GM13977 (cell line): ENCODE measurements at places on chromosomes 2 and 18.

GRCh38 chr2:232666051-232666805 is 30.9 kb upstream of the GIGYF2 start:
- DNase-seq: no peak

DNA sequence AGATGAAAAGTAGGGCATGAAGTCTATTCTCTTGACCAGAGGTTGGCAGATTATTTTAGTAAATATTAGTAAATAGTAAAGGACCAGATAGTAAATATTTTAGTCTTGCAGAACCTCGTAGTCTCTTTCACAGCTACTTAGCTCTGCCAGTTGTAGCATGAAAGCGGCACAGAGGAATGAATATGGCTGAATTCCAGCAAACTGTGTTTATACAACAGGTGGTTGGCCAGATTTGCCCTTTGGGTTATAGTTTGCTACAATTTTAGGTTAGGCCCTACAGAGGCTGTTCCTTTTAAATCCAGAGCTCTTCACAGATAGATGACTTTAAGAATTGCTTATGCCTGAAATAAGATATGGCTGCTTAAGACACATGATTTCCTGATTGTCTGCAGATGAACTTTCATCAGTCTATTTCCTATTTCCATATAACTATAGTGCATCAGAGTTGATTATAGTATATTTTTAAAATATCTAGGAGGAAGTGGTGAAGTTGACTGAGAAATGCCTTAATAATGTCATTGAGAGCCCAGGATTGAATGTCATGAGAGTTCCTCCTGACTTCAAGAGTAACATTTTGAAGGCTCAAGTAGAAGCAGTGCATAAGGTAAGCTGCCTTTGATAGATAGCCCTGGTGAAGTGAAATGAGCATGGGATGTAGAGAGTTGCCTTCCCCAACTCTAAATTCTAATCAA is 80.5 kb downstream of the TMEM185B start:
- DNase-seq: no peak

GRCh38 chr2:84700006-84700405 is 180.9 kb downstream of the TRABD2A start:
- no peak for DNase-seq

DNA sequence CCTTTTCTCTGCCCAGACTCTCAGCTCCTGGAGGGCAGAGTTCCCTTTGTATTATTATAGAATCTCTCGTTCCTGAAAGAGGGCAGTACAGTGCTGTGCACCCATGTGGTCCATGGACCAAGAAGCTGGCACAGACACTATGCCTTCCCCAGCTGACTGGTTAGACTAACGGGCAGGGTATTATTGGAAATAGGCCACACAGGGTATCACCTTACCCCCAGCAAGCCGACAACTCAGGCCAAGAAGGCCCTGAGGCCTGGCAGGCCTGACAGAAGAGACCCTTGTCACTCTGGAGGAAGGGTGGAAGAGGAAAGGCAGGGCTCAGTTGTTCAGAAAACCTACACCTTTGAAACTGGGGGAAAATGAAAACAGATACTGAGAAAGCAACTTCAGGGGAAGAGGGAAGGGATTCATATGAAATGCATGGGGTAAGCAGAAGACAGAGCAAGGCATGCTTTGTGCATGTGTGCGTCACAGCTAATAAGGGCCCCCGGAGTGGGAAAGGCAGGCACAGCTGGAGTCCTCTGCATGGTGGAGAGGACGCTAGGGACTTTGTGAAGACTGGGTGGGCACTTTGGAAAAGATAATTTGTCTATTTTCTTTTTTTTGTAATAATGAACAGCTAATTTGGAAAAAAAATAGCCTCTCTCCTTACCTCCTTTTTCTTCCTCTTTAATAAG is 476.8 kb upstream of the CELF4 start:
- DNase-seq: no peak

DNA sequence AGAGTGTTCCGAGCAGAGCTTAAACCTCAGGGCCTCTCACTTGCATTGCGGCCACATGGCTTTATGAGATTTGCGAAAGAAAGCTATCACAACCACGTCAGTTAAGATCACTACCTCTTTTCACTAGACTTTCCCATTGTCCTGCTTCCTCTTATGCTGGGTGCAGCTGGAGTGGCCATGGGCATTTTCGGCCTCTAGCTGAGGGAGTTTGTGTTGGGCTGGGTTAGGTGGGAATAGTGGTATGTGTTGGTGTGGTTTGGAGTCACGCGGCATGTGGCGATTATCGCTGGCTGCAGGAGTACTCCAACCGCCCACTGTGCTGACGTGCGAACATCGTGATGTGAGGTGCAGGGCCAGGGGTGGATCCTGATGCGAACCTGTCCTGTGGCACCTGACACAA is 27.1 kb downstream of the RALB start:
- no peak for DNase-seq

DNA sequence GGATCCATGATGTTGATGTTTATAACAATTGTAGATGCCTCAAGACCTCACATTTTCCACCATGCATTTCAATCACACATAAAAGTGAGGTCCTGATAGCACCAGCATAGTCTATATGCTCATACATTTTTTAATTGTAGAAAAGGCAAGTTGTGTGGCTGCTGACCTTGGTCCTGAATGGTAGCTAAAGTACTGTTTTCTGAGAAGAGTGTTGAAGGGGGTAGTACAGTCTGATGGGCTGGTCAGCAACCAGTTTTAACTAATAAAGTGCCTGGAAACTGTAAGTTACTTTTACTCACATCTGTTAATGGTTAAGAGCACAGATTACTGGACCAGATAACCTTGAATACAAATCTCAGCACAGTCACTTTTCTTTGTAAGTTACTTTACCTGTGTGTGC is 15.9 kb downstream of the ZNF638 start:
- DNase-seq: no peak

DNA sequence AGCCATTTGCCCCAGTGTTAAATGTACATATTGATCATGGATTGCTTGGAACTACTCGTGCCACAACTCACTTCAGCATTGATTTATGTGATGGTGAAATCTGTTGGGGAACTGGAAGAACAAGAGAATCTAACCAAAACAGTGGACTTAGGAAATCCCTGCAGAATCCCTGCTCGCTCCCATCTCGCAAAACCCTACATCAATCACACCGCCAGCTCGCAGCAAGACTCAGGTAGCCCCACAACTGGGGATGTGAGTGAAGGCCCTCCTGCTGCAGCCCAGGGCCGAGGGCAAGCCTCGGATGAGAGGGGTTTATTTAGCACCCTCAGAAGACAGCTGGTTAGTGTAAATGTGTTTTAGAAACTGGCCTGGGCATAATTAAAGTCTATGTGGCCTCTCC is 171.6 kb downstream of the ANAPC1 start:
- DNase-seq: no peak

DNA sequence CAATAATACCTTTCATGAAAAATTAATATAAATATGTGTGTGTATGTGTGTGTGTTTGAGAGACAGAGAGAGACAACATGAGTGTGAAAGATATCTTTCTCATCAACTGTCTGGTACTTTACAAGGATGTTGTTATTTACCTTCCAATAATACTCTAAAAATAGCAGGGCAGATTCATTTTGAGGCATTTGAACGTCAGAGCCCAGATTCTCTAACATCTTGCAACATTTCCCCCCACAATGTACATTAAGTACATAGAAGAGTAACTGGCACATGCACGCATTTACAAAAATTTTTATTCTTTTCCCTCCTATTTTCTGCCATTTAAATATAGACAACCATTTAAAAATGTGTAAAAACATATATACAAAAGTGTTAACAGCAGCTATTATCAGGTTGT is 100.9 kb downstream of the PID1 start:
- no peak for DNase-seq

GRCh38 chr2:48589170-48589767 is 28.4 kb upstream of the GTF2A1L start:
- peak; percentile 26 for DNase-seq

GRCh38 chr2:118320196-118320595 is 231.9 kb downstream of the INSIG2 start:
- DNase-seq: no peak

- DNase-seq: peak; percentile 68
These were observed 93.6 kb downstream of the ZAP70 start for GRCh38 chr2:97806738-97807618.

- DNase-seq: no peak
These were observed 214.5 kb downstream of the ZBTB7C start for GRCh38 chr18:48194591-48195181.

DNA sequence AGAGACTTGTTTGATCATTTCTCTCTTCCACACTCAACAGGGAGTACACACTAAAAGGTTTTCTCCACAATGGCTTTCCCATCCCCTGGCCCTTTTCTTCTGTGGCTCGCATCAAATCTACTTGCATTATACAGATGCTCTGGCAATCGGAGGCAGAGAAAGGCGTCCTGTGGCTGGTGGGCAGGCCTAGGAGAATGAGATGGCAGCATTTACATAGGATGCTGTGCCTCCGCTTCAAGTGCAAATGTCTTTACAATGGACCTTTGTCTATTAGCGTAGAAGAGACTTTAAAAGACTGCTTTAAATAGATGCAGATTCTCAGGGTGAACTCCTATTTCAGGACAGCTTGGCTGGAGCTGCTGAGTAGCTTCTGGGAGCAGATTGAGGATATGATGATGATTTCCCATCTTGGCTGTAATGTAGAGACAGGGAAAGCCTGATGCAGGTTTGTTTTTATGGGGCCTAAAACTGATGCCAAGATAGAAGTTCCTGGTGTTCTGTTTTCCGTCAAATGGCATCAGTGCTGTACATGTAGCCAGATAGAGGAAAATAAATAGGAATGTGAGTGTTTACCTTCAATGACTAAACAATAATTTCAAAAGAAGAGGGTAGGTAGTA is 423.4 kb downstream of the RND3 start:
- DNase-seq: no peak

DNA sequence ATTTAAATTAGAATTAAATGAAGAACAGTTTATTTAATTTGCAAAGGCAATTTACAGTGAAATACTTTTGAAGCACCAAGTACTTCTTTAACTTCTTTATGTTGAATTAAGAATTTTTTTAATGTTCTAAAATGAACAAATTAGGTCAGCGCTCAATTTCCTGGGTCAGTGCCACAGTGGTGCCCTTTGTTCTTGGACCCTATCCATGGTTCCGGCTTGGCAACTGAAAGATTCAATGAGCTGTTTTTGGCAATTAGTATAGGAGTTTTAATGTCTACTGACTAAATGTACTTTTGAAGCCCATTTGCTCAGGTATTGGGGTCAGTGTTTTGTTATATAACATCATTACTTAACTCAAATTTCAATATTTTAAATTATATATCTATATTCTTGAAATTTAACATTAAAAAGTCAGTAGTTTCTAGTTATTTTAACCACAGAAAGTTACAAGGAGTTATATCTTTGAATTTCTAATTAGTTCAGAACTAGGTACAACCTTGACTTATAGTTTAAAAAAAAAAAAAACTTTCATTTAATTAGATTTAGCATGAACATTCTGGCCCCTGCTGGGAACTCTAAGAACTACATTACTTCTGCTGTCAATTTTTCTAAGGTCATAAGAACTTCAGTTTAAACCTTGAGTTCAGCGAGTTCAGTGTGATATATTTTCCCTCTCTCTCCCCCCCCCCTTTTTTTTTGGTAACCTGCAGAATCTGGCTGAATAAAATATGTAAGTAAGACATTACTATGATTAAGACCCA is 7.6 kb upstream of the MSTN start:
- peak; percentile 17 for DNase-seq

GRCh38 chr2:212022966-212023365 is 515.6 kb downstream of the ERBB4 start:
- no peak for DNase-seq

- no peak for DNase-seq
These were observed 81.5 kb downstream of the BCL2 start for GRCh38 chr18:63237881-63238692.

DNA sequence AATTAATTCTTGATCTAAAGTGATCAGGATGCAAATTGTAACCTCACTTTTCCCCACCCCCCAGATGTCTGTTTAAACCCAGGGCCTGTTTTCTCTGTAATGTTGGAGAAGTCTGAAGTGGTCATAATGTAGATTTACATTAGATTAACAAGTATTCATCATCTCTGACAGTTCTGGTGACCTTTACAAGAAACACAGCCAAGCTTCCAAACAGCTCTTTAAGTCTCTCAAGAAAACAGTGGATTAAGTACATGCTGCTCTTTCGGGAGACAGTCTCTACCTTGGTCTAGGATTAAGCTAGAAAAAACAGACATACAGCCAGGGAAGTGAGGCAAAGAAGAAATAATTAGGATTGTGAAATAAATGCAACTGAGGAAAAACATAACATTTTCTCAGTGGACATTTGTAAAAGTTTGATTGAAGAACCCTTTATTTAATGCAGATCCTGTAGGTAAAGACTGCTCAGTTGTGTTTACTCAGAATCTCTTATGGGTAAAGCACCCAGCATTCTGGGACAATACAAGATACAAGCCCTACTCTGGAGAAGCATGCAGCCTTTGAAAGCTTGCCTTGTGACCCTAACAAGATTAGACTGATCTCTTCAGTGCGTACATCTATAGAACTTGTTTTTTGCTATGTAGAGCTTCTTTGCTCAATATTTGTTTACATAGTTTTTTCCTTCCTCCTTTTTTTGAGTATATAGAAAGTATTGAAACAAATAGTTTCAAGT is 203.9 kb downstream of the PHLPP1 start:
- no peak for DNase-seq

- DNase-seq: no peak
These were observed 149.3 kb downstream of the COL6A3 start for GRCh38 chr2:237264480-237265219.

- no peak for DNase-seq
These were observed 27.1 kb upstream of the SOX11 start for GRCh38 chr2:5665066-5665465.

- DNase-seq: no peak
These were observed 1172.4 kb upstream of the PIK3C3 start for GRCh38 chr18:40782453-40783130.

- no peak for DNase-seq
These were observed 61.0 kb downstream of the CRIM1 start for GRCh38 chr2:36416370-36417165.

GRCh38 chr2:106137731-106138521 is 56.2 kb downstream of the UXS1 start:
- DNase-seq: no peak

GRCh38 chr18:78948707-78949106 is 30.9 kb upstream of the SALL3 start:
- no peak for DNase-seq

- DNase-seq: no peak
These were observed 23.6 kb downstream of the UGP2 start for GRCh38 chr2:63865159-63865799.

- DNase-seq: no peak
These were observed 27.7 kb downstream of the SERPINB8 start for GRCh38 chr18:63997606-63998005.

- DNase-seq: no peak
These were observed 56.6 kb downstream of the CTDP1 start for GRCh38 chr18:79736230-79736629.

GRCh38 chr2:114316532-114317300 is 125.7 kb upstream of the DPP10 start:
- DNase-seq: no peak

DNA sequence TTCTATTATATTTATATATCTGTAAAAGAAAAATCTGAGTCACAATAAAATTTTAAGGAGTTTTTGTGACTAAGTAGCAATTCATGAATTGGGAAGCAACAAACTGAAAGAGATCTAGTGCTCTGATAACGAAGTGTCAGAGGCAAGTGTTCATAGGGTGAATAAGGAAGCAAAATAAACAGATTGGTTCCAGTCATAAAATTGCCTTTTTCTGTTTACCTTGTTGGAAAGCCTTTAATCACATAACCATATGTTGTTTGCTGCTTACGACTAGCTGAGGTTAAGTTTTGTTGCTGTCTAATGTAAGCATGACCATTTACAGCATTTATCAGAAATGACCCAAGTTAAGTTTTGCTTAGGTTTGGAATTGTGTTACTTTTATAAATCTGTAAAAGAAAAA is 358.9 kb downstream of the ARL6IP6 start:
- no peak for DNase-seq

- DNase-seq: no peak
These were observed 63.8 kb upstream of the ZC3H15 start for GRCh38 chr2:186422226-186422625.
